ENCODE measurements at places on chromosomes 3 and 15. TPM values are rescaled to one million over a fixed set of nuclear protein-coding genes. Genes with fewer than 3 reads are reported as not detected.

GRCh38 chr15:53710906-53711305, 48.6 kb downstream of the WDR72 start:
- no peak for DNase-seq

DNA sequence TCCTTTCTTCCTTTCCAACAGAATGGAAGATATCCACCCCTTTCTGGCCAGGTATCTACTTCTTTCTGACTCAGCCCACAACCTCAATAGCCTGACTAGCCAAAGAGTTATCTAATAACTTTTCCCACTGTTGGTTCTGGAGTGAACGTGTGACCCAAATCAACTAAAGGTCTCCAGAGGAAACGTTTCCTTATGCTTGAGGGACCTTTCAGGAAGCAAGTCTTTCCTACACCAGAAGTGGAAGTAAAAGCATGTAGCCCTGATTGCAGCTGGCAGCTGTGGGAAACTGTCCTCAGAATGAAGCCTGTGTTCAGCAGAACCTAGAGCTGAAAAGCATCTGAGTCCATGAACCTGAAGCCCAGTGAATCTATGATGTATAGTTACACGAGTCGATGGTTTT, 34.7 kb upstream of the PHLDB2 start:
- no peak for DNase-seq

- DNase-seq, result no peak
Observed at GRCh38 chr3:41503998-41504623, 304.8 kb downstream of the CTNNB1 start.

DNA sequence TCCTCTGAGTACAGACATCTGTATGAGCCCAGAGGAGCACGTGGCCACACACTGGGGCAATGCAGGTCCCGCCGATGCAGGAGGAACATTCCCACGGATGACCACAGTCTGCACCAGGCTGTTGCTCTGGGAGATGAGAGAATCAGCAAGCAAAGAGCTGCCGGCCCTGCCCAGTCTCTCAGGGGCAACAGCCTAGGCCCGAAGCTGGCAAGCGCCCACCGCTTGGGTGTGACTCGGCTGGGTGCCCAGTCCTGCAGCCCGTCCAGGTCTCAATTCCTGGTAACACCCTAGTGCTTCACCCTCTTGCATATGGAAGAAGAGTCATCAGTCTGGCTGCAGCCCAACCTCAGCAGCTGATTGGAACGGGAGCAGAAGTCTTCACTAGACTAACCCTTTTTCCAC, 153.7 kb upstream of the HES1 start:
- DNase-seq, result no peak

DNA sequence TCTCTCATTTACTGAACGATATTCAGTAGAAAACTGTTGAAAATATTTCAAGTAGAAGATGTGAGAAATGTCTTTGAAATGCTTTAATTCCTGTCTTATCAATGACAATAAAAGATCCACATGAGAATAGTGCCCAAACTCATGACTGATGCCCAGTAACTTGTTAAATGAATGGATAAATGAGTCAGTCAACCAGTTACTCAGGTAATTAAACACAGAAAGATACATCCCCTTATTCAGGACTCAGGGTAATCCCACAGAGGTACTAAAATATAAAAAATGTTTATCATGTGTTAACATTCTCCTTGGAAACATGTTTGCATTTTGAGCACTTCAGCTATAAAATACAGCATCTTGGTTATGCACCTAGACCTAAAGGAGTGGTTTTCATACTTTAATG, 169.5 kb downstream of the MBNL1 start:
- no peak for DNase-seq

DNA sequence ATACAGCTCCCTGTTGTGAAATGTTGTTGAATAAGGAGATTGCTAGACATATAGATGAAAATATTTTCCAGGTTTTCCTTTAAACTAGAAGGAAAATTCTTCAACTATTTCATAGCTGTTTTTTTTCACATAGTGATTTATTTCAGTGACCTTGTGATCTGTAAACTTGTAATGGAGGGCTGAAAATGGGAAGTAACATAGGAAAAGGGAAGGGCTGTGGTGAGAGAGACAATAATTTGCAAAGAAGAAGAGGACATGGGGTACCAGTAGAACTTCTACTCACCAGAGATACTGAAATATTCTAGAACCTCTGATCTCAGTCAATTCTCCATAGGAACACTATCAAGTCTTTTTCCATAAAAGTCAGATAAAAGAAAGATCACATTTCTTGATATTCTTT, 60.4 kb downstream of the PLS1 start:
- DNase-seq, result no peak

DNA sequence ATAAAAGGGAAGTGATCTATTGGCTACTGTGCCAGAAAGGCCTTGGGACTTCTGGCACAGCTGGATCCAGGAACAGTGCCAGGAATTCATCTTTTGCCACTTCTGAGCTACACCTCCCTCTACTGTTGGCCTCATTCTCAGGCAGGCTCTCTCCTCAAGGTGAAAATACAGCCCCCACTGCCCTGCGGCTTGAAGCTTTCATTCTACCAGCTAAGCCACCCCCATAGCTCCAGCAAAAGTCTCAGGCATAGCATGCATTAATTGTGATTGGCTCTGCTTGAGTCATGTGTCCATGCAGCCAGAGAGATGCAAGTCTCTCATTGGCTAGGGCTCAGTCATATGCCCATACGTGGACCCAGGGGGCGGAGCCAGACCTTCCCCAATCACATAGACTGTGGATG, 142.4 kb downstream of the TPRA1 start:
- no peak for DNase-seq

- no peak for DNase-seq
Observed at GRCh38 chr3:122621112-122621511, 43.7 kb downstream of the PARP15 start.

PLSCR2 gene
- polyA plus RNA-seq, result 1.5 TPM

MNS1 gene
- polyA plus RNA-seq, result 28.7 TPM

PLCH1 gene
- 10.1 TPM for polyA plus RNA-seq

GHRL gene
- 3.8 TPM for polyA plus RNA-seq
